ENCODE measurements at places on chromosomes 4 and X.

DNA sequence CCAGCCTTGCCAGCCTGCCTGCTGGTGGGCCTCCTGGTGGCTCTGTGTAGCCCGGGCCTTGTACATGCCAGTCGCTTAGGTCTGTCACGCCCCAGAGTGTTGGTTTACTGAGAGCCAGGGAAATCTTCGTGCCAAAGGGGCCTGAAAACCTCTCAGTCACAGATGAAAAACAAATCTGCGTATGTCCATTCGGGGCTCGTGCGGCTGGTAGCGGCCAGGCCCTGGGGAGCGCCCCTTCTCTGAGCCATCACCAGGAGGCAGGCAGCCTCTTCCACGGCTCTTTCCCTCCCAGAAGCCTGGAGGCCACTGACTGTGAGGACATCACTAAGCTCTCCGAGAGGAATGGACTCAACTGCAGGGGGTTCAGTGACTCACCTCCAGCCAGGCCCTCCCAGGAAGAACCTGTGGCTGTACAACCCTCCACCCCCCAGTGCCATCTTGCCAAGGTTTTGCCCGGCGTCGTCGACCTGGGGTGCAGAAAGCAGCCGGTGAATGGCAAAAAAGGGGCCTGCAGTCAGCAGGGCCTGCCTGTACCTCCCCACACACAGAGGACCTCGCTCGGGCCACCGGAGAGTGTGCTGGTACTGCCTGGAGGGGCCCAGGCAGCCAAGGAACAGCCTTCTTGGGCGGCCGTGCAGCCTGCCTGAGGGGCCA, 162.2 kb downstream of the BCOR start:
- DNase-seq: no peak

DNA sequence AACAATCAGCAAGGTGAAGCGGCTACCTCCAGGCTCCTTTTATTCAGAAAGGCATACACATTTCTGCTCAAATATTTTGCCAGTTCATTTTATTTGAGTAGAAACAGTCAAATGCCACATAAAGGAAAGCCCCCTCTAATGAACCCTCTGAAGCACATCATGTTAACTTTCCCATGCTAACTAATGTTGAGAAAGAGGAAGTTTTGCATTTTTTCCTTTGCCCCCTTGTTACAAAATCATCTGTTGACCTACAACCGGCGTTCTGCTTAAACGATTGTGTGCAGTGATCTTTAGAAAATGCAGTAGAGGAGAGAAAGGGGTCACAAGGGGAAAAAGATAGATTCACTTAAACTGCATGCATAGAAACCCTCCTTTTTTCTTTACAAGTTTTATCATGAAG, 25.2 kb upstream of the ATXN3L start:
- no peak for DNase-seq

DNA sequence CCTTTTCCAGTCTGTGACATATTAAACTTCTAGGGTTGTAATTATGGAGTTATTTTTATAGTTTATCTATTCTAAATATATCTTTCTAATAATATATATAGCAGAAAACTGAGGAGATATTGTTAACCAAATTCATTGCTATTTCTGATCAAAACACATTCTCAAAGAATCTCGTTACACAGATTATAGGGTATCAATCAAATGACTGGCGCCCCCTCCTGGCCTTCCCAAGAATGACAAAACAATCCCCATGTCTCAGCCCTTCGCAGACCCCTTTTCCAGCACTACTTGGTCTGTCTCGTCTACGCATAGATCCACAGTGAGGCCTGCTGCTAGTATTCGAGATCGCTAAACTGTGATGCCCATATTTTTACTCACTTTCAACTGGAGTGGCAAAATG, 209.3 kb downstream of the GPC3 start:
- peak; percentile 5 for DNase-seq

- DNase-seq: no peak
These were observed 25.8 kb downstream of the EXOC1 start for GRCh38 chr4:55879224-55879623.

DNA sequence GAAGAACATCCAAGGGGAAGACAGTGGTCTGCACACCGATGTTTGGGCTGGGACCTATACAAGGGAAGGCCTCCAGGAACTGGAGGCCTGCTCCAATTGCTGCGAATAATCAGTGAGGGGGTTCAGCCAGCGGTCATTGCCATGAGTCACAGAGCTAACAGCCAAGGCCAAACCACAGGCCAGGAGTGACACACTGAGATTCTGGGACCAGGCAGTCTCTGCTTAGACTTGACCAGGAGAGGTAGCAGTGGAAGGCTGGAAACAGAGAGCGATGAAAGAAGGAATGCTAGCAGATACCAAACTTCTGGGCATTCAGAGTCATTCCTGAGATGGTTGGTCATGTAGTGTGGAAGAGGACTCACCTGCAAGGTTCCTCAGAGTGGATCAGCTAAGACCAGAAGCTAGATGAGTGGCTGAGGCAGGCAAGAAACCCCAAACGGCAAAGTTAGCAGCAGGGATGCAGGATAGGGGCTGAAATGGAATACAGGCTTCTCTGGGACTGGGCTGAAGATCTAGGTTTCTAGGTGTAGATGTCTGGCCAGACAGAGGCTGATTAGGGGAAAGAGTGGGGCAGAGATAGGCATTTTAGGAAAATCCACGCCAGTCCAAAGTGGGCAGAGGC, 54.7 kb downstream of the CNGA2 start:
- DNase-seq: no peak

- peak; percentile 1 for DNase-seq
These were observed 833.1 kb downstream of the C4orf33 start for GRCh38 chr4:129929052-129929451.

DNA sequence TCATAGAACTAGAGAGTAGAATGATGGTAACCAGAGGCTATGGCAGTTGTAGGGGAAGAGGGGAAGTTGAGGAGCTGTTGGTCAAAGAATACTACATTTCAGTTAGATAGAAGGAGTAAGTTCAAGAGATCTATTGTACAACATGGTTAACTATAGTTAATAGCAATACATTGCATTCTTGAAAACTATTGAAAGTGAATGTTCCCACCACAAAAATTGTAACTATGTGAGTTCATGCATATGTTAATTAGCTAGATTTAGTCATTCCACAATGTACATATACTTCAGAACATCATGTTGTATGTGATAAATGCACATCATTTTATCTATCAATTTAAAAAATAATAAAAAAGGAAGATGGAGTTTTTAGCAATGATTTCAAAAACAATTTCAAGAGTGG, 125.3 kb upstream of the IL15 start:
- no peak for DNase-seq

DNA sequence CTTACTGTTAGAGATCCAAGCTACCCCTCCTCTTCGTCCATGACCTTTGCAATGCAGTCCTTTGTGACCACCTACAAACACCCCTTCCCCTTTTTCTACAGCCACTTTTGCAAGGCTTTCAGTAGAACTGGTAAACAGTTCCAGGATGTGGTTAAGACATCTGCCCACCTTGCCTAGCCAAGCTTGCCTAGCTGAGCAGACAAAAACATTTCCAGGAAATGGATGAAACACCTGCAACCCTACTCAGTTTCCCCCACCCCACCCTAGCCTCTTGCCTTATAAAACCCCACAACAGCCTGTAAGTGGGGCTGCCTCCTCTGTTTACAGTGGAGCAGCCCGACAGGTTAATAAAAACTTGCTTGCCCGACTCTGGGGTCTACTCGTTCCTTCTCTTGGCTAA, 133.8 kb downstream of the ZC4H2 start:
- no peak for DNase-seq
